ENCODE measurements at places on chromosomes 7 and 10.

GRCh38 chr10:84205049-84205852 lies 10.9 kb downstream of the CDHR1 start:
- peak; percentile 12 for DNase-seq

- no peak for DNase-seq
These were observed 3.8 kb downstream of the HTR5A start for GRCh38 chr7:155073922-155074321.

GRCh38 chr7:167976-168791 lies 24.2 kb upstream of the FAM20C start:
- no peak for DNase-seq

GRCh38 chr10:86333826-86334487 lies 32.6 kb downstream of the GRID1 start:
- DNase-seq = no peak

DNA sequence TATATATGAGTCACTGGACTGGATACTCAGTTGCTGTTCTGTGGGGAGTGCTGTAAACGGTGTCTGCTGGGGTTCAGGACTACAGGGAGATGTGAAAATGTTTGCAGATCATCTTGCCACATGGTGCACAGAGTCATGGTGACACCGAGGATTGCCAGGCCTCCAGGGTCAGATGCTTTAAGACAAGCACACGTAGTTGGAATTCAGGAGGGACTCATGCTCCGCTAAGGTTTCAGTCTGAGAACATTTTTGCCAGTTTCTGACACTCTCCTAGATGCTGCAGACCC lies 211.3 kb downstream of the CXCL12 start:
- DNase-seq = no peak

Measured in GF-D8 (cell line).